ENCODE measurements at places on chromosomes 7 and 10.

DNA sequence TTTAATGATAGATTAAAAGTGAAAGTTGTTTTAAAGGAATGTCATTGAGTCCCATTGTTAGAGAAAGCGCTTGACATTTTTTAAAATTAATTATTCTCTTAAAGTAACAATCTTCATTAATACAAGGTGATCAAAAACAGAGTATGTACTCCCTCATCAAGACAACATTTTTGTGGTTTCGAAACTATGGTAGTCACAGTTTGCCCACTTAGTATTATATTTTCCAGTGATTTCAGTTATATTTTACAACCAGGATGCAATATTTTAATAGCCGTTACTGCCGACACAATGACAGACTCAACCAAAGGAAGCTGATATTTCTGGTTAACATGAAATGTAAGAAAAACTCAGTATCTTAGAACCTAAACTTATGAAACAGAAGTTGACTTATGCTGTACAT is 31.3 kb downstream of the MKX start:
- no peak for DNase-seq

DNA sequence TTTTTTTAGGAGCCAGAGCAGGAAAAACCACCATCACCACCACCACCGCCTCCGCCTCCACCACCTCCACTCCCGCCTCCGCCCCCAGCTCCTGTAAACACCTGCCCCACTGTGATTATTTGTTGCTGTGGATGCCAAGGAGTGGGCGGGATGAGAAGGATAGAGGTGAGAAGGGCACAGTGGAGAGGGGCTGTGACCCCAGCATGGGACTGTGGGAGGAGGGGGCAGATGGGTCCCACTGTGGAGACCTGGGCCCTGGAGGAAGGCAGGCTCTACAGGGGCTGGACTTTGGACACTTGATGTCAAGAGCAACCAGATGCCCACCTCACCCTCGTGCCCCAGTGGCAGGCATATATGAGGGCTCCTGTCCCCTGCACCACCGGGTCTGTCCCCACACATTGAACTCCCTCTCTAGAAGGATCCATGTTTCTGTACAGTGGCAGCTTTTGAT is 24.7 kb downstream of the ANTXRL start:
- DNase-seq: no peak

GRCh38 chr10:11880151-11881029 is 57.2 kb downstream of the PROSER2 start:
- DNase-seq: no peak

DNA sequence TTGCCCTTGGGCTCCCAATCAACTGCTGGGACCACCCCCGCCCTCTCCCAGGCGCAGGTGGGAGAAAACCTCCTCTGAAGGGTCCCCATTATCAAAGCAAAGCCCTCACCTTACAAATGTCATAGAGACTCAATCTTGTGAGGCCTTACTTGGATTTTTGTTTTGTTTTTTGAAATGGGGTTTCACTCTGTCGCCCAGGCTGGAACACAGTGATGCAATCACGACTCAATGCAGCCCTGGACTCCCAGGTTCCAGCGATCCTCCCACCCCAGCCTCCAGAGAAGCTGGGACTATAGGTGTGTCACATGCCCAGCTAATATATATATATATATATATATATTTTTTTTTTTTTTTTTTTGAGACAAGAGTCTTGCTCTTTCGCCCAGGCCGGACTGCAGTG is 57.5 kb upstream of the WIPI2 start:
- no peak for DNase-seq

- DNase-seq: no peak
These were observed 350.0 kb downstream of the PLXDC2 start for GRCh38 chr10:20166096-20166675.

GRCh38 chr7:115086146-115086841 is 164.4 kb downstream of the MDFIC start:
- no peak for DNase-seq

DNA sequence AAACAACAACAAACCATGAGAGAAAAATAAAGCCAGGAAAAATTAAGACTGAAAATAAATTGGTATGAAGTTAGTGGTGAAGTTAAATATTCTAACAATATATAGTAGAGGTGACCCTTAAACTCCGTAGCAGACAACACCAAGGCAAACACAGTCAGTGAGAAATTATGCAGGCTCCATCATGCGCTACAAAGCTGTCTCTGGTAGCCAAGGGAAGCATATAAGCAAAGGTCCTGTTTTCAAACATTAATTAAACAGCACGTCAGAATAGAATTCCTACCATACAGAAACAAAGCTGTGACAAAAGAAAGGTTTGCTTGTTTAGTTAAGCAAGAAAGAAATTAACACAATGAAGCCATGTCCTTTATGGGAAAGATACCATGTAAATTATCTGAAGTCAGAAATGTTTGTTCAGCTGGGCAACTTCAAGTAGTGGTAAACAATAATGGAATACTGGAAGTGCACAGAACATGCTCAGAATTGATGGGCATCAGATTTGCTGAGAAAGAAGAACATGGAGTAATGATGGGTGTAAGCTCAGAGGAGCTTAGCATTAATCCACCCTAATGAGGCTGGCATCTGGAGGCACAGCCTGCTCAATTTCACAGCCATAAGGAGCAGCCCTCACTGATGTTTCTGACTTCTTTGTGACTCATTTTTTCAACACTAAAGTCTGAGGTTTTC is 75.7 kb downstream of the IGF2BP3 start:
- DNase-seq: peak; percentile 90

DNA sequence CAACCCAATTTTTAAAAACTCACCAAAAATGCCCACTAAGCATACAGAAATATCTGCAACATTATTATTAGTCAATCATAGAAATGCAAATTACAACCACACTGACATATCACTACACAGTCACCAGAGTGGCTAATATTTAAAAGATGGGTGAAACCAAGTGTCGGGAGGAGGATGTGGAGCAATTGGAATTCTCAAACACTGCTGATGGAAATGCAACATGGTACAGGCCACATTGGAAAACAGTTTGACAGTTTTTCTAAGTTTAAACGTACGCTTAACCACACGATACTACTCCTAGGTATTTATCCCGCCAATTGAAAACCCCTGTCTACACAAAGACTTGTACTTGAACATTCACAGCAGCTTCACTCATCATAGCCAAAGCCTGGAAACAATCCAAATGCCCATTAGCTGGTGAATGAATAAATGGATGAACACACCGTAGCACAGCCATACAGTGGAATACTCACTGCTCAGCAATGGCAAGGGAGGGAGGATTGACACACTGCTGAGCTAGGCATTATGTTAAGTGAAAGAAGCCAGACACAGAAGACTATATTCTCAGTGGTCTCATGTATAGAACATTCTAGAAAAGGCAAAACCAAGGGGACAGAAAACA is 16.3 kb downstream of the GCK start:
- DNase-seq: peak; percentile 84

DNA sequence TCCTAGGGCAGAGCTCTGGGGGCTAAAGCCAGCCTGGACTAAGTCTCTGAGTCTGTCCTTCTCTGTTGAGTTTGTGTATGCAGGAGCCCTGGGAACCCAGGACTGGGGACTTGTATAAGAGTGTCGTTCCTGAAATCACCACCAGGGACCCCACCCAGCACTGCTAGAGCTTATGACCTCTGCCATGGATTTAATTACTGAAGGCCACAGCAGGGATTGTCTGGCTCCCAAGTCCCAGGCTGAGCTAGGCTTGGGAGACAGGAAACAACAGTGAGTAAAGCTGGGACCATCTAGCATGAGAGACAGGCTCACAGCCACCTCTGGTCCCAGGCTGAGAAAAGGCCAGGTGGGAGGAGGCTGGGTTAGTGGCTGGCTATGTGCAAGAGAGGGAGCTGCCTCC is 1.4 kb upstream of the TSPAN15 start:
- DNase-seq: peak; percentile 44

DNA sequence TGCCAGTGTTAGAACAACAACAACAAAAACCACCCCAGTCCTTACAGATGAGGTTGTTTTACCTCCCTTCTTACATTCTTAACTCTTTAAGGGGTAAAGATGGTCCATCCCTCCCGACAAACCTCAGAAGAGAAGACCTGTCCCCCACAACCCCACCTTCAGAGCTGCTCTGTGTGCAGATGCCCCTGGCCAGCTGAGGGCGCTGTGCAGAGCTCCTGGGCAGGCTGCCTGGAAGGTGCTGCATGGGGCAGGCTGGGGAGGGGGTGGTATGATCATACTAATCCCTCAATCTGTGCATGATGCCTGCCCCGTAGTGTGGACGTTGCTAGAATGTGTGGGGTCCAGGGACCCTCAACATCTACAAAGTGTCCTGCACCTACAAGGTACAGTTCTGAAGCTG is 387.1 kb downstream of the INHBA start:
- no peak for DNase-seq

- DNase-seq: no peak
These were observed 103.0 kb upstream of the LSM8 start for GRCh38 chr7:118080947-118081346.

- DNase-seq: no peak
These were observed 86.5 kb upstream of the GRB10 start for GRCh38 chr7:50869108-50869725.

DNA sequence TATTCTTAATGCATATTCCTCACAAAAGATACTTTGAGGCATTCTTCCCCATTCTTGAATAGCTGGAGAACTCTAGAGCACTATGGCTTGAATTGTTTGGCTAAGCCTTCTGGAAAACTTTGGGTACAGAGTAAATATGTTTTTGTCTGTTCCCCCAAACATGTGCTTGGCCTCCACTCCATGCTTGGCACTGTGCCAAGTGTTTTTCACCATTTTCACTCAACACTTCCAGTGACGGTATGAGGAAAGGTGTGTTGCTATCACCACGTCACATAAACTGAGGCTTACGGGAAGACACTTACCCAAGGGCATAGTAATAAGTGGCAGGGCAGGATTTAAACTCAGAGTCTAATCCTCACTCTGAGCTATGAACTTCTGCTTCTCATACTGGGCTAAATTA is 318.2 kb downstream of the WDR11 start:
- no peak for DNase-seq

DNA sequence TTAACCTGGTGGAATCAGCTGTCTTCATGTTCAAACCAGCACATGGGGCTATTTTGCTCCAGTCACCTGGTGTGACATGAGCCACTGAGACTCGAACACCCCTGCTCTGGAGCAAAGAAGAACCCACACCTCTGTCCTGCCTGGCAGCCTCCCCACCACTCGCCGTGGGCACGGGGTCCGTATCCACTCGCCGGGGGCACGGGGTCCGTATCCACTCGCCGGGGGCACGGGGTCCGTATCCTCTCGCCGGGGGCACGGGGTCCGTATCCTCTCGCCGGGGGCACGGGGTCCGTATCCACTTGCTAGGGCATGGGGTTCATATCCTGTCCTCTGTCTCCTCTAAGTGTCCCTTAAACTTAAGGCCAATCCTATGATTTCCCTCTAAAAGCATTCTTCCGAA is 558.7 kb downstream of the PTPRN2 start:
- no peak for DNase-seq

DNA sequence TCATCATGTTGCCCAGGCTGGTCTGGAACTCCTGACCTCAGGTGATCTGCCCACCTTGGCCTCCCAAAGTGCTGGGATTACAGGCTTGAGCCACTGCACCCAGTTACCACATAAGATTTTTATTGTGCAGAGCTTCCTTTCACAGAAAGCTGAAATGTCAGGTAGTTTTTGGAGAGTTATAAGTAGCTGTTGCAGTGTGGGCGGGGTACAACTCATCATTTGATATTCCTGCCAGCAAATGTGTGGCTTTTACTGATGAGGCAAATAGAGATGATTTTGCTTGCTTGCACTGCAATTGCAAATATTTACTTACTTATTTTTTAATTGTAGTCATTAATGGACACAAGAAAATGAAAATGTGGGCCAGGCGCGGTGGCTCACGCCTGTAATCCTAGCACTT is 32.4 kb downstream of the NKX2-3 start:
- DNase-seq: no peak

DNA sequence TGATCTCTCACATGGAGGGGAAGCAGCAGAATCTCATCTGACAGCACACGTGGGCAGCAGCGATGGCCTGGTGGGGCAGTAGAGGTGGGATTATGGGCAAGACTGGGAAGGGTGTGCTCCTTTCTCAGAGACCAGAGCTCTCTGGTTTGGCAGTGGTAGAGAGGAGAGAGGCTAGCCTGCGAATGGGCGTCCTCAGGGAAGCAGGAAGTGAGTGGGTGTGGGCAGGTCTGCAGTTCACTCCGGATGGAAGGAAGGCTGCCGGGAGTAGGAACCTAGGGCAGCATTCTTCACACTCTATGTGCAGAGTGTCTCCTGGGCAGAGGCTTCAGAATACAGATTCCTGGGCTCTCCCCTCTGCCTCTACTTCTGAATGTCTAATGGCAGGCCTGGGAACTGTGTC is 162.8 kb upstream of the BMPER start:
- DNase-seq: no peak

DNA sequence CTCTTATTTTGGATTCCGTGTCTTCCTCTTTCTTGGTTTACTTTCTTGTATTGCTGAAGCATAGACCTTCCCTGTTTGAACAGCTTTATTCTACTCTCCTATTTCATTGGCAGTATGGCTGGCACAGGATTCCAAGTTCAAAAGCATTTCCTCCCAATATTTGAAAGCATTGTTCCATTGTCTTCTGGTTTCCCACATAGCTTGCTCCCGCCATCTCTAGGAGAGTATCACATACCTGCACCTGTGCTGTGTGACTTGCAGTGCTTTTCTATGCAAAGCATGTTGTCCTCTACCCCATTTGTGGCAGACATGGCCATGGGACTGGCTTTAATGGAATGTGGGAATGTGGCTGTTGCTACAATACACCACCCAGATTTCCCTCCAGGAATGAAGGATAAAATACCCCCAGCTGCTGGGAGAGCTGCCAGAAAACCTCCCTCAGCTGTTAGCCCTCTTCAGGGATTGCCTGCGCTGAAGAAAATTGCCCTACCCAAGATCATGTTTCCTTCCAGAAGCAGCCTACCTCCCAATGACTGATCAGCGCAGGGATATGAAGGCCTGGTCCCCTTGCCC is 6.9 kb upstream of the MYOF start:
- DNase-seq: no peak

- no peak for DNase-seq
These were observed 70.9 kb upstream of the CHST15 start for GRCh38 chr10:124164264-124164663.

DNA sequence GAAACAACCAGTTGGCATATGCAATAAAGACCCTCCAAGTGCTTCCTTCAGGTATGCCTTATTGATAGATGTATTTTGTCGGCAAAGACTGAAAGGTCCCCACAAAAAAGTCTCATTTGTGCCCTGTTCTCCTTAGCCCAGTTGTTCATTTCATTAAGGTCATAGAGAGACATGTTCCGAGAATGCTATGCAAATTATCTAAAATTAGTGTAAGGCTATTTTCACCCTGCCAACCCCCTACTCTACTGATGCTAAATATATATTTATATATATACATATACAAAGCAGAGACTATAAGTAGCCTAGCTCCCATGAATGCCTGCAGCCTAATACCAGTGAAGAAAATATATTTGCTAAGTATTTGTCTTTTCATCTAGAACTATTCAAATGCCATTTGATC is 96.7 kb upstream of the ADO start:
- no peak for DNase-seq

DNA sequence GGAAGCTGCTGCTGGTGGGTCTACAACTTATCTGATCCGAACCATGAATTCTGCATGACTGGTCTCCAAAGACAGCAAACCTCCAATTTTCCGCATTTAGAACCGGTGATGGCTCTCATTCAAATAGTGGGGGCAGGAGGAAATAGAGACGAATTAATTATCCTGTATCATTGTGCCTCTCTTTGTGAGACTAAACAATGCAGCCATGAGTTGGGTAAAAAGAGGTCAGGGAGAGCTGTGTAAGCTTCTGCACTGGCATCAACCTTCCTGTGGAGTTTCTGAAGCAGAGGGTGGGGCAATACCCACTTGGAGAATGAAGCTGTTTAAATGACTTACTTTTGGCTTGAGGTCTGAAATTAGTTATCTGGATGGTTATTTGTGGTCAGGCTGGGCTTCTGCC is 266.4 kb downstream of the SORCS3 start:
- no peak for DNase-seq

GRCh38 chr10:19874791-19875190 is 58.6 kb downstream of the PLXDC2 start:
- no peak for DNase-seq
